ENCODE measurements at places on chromosomes 12 and 14.

GRCh38 chr12:53065975-53066931, 12.9 kb downstream of the SPRYD3 start:
- no peak for DNase-seq

GRCh38 chr12:49536526-49537071, 2.2 kb upstream of the KCNH3 start:
- no peak for DNase-seq

- no peak for DNase-seq
These were observed 45.6 kb downstream of the MSRB3 start for GRCh38 chr12:65324056-65324455.

- DNase-seq, result no peak
These were observed 6.8 kb downstream of the KIF26A start for GRCh38 chr14:104144911-104145825.

- DNase-seq, result no peak
These were observed 399 bp downstream of the NCAPD2 start for GRCh38 chr12:6494258-6494743.

DNA sequence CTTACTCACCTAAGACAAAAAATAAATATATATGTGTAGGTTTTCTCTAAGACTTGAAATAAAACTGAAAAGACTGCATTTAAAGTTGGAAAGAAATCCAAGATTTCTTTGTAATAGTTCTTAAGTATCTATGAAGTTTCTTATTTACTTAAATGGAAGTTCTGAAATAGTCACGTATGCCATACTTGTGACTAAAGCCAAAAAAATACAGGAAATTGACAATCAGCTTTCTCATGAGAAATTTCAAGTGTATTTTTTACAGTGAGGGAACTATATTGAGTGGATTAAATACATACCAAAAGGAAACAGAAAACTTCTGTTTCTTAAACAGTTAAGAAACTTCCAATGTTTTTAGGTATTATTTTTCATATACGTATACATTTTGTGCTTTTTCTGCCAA, 188.1 kb downstream of the DPY19L2 start:
- DNase-seq, result no peak

DNA sequence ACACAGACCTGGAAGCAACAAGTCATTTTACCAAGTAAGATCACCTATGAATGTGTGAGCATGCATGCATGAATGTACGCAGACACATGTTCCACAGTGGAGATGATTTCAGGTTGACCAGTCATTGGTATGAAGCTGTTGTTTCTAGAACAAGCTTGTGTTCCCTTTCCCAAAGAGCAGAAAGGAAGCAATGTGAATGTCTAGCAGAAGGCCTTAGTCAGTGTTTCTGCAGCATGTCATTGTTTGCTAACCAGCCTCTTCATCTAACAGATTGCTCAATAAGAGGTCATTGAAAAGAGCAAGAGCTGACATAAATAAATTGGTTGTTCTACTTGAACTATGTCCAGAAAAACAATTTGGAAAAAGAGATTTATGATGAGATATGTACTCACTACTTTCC, 191.4 kb downstream of the PLCZ1 start:
- no peak for DNase-seq

DNA sequence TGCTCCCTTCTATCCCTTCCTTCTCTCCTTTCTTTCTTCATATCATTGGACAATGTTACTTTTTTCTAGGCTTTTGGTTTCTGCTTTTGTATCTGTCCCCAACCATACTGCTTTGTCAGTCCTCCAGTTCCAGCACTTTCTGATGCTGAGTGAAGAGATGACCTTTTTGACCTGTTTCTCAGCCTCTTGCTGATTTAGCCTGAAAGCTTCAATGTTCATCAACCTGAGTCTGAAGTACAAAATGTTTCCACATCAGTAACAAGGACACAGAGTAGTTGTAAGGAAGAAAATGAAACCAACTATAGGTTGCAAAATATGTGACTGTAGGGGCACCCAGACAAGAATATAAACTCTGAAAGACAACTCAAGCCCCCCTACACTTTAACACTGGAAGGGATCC, 25.2 kb upstream of the AKAP6 start:
- DNase-seq, result no peak

DNA sequence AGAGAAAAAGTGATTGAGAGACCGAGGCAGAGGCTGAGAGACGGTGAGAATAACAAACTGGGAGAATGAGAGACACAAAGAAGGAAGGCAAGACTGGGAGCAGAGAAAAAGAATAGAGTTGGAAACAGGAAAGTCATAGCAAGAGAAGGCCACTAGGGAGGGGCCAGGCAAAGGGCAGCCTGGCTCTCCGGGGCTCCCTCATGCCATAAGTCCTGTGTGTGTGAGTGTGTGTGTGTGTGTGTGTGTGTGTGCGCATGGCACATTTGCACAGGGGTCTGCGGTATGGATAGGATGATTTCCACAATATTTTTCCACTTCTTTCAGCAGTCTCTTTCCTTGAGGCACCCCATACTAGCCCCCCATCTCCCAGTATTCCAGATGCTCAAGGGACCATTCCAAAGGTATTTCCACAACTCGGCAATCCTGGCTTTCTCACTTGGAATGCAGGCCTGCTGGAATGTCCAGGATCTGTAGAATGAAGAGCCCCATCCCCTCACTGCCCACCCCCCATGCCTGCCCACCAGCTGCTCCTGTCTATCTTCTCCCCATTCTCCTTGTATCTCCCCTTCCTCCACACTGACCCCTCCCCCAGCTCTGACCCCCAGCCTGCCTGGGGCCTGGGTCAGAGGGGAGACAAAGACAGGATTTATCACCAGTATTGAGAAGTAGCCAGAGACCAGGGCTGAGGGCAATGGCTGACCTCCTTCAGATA, 9.0 kb downstream of the GPR84 start:
- DNase-seq, result no peak

DNA sequence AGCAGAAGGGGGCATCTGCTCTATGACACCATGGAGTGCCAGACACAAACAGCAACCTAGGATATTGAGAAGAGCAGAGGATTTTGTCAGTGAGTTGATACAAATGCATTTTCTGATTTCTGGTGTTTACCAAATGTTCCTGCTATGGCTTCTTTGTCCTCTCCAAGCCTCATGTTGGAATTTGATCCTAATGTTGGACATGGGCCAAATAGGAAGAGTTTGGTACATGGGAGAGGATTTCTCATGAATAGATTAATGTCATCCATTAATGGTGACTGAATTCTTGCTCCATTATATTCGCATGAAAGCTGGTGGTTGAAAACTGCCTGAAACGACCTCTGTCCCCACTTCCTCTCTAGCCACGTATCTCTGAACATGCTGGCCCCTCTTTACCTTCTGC, 1002.2 kb upstream of the FLRT2 start:
- no peak for DNase-seq

DNA sequence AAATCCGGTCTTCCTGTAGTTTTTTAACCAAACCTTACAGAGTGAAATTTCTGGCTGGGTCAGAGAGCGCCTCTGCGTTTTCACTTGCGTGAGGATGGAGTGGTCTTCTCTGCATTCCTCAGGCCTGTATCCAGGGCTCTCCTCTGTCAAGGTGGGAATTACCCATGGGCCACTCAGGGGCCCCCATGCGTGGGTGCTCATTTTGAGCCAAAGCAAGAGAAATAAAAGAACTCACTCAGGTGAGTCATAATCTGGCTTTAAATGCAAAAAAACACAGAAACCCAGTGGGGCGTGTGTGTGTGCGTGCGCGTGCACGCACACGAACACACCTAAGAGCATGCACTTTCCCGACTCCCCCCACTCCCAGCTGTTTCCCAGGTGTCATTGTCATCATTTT, 104.0 kb upstream of the PWP1 start:
- DNase-seq, result no peak

GRCh38 chr14:73662487-73662943, 17.7 kb downstream of the DNAL1 start:
- no peak for DNase-seq

GRCh38 chr14:55711175-55711811, 131.3 kb downstream of the KTN1 start:
- DNase-seq, result no peak

GRCh38 chr12:6072302-6072752, 52.1 kb downstream of the VWF start:
- DNase-seq, result no peak

GRCh38 chr14:104172880-104173279, 34.5 kb downstream of the KIF26A start:
- DNase-seq, result no peak

- no peak for DNase-seq
These were observed 32.7 kb upstream of the YARS2 start for GRCh38 chr12:32788405-32788804.

Data from NCI-H2081 treated with DMSO at 0.1 percent for 48 hours (cell line).